ENCODE measurements at places on chromosomes 5 and 9.

DNA sequence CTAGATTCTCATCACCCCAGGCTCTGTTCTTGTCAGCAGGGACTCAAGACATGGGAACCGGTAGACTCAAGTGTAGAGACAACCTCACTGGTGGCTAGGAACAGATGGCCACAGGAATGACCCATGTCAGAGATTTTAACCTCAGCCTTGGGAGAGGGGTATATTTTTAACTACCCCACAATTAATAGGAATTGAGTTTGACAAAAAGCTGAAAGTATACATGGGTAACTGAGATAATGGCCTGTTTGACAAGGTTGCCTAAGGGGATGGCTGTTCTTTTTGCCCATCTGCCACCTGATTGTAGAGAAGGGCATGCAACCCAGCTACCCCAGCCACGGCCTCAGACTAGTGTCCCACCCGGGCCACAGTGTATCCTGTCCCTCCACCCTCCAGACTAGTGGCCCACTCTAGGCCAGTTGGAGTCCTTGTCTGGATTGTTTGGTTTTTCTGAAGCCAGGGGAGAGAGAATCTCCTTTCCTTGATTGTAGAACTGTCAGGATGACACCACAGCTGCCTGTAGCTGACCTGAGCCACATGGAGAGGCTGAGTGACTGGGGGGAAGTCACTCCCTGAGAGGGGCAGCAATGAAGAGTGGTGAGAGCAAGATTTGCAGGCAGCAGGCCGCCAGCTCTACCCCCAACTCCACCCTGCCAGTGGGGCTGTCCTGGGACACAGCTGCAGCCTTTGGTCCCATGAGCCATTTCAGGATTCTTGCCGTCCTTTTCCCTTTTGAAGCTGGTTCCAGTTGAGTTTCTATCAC is 14.6 kb upstream of the ANGPTL2 start:
- DNase-seq: no peak

DNA sequence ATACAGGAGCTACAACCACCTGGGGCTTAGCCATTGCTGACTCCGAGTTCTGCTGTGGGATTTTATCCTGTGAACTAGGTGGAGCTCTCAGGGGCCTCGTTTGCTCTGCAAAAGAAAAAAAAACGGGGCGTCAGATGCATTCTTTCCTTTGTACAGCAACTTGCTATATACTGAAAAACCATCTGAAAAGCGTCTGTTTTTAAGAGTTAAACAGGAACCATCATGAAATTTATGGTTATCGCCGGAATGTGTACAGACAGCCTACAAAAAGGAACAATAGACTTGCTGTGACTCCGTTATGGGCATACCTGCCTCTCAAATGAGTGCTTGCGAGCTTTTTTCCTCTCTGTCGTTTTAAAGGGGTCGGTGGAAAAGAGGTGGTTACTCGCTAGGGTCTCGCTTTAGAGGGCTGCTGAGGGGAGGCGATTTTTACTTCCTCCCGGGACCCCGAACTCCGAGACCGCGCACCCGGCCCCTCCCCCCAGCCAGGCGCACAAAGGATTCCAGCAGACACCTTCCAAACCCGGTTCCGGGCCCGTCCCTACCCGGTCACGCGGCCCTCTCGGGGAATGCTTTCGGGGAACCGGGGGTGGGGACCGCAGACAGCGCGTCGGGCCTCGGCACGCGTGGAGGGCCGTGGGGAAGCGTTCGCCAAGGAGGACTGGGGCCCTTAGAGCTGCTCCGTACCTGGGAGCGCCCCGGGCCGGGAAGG is 826 bp downstream of the PAIP1 start:
- peak; percentile 80 for DNase-seq

- peak; percentile 35 for DNase-seq
These were observed at the start of gene SLIT3 for GRCh38 chr5:169300468-169301385. SLIT3 (minus strand) TSS chr5:169301139; CDS start chr5:169300709, 430 bp downstream.

GRCh38 chr5:135155616-135156214 is 121.7 kb upstream of the PITX1 start:
- no peak for DNase-seq

GRCh38 chr5:78908173-78909061 is 76.7 kb downstream of the ARSB start:
- DNase-seq: peak; percentile 89

GRCh38 chr5:150496534-150496933 is 11.4 kb upstream of the NDST1 start:
- DNase-seq: no peak

- no peak for DNase-seq
These were observed 7.0 kb upstream of the SPOUT1 start for GRCh38 chr9:128836509-128837145.
